ENCODE measurements at places on chromosomes 6 and 20. TPM values are rescaled to one million over a fixed set of nuclear protein-coding genes. Genes with fewer than 3 reads are reported as not detected.
A peak's percentile ranks its signal among the peaks of the same experiment; 100 is the strongest.

GRCh38 chr6:70680396-70680795, 12.7 kb downstream of the SMAP1 start:
- no peaks in the 10 kb centered on the region for H3K27me3 ChIP-seq
- peaks cover 17% of the 10 kb centered on the region for H3K36me3 ChIP-seq
- no peak for DNase-seq
- H3K4me3 ChIP-seq = no peak overlapping the region
- H3K4me1 ChIP-seq = peaks cover 22% of the 10 kb centered on the region
- H3K27ac ChIP-seq = no peak overlapping the region

DNA sequence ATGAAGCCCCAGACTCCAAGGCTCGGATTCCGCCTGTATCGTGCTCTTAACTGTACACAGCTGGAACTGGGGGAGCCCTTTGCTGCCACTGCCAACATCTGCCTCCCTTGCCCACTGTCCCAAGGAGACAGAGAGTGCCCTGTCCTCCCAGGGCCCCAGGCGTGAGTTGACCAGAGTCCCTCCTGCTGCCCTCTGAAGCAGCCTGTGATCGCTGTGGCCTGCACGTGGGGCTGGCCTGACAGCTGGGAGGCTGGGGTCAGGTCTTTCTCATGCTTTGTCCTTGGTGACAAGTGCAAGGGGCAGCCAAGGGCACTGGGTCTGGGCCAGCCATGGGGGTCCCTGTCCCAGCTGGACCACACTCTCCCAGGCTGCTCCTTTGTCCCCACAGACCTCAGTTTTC, 44.3 kb downstream of the KIAA1755 start:
- H3K4me3 ChIP-seq = no peak overlapping the region
- no peaks in the 10 kb centered on the region for H3K27me3 ChIP-seq
- peaks cover 3% of the 10 kb centered on the region for H3K4me1 ChIP-seq
- no peaks in the 10 kb centered on the region for H3K36me3 ChIP-seq
- no peak overlapping the region for H3K27ac ChIP-seq
- no peak for DNase-seq

GRCh38 chr6:163984124-163984936, 569.8 kb downstream of the QKI start:
- peaks cover 6% of the 10 kb centered on the region for H3K4me1 ChIP-seq
- no peak overlapping the region for H3K27ac ChIP-seq
- no peak overlapping the region for H3K4me3 ChIP-seq
- H3K36me3 ChIP-seq = no peaks in the 10 kb centered on the region
- DNase-seq = no peak

DNA sequence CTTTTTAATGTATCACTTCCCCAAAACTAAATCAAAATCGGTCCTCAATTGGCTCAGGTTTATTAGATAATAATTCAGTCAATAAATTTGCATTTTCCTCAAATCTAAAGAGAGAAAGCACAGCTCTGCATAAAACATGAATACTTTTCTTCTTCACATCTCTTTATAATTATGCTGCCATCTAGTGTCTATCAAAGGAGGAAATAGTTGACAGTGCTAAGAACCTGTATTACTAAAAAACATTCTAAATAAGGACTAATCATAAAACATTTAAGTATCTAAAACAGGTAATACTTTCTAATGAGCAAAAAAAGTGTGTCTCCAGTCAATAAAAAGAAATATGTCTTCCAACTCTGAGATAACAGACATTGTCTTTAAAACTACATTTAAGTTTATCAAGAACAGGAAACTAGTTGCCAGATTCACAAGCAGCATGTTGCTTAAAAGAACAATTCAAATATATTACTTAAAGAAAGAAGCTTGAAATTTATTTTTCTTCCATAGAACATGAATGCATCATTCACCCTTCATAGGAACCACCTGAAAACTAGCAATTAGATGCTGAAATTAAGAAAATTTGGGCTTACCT, 56.5 kb upstream of the DST start:
- peaks cover 3% of the 10 kb centered on the region for H3K27me3 ChIP-seq
- H3K27ac ChIP-seq = no peak overlapping the region
- H3K4me3 ChIP-seq = no peak overlapping the region
- H3K4me1 ChIP-seq = no peaks in the 10 kb centered on the region
- no peak for DNase-seq

- H3K36me3 ChIP-seq = peaks cover 47% of the 10 kb centered on the region
- peaks cover 44% of the 10 kb centered on the region for H3K4me1 ChIP-seq
- H3K27ac ChIP-seq = peak overlapping the region; percentile 61
Measured at GRCh38 chr6:42571611-42572342, 7.9 kb downstream of the UBR2 start.

DNA sequence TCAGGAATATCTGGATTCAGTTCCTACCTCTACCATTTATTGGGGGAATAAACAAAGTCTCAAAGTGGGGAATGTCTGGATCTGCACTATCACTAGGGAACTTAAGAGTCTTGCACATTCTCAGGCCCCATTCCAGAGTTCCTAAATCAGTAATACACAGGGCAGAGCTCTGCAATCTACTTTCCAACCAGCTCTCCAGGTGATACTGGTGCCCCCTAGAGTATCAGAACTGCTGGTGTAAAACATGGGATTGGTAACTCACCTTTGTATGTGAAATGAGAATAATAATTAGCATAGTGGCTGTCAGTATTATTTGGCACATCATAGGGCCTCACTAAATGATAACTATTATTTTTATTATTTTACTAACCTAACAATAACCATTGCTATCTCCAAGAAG, 278.8 kb upstream of the IMPG1 start:
- no peaks in the 10 kb centered on the region for H3K27me3 ChIP-seq
- H3K4me3 ChIP-seq = no peak overlapping the region
- no peaks in the 10 kb centered on the region for H3K36me3 ChIP-seq
- H3K4me1 ChIP-seq = no peaks in the 10 kb centered on the region

Gene DEFB124
- total RNA-seq = not detected

Gene CYP24A1
- not detected for total RNA-seq

GRCh38 chr6:22062807-22063408, 233.9 kb downstream of the PRL start:
- H3K4me3 ChIP-seq = peak overlapping the region; percentile 67
- peaks cover 29% of the 10 kb centered on the region for H3K4me1 ChIP-seq
- H3K27ac ChIP-seq = peak overlapping the region; percentile 88
- no peaks in the 10 kb centered on the region for H3K27me3 ChIP-seq
- H3K36me3 ChIP-seq = peaks cover 4% of the 10 kb centered on the region
- peak; percentile 75 for DNase-seq

Gene RHAG
- not detected for total RNA-seq

DNA sequence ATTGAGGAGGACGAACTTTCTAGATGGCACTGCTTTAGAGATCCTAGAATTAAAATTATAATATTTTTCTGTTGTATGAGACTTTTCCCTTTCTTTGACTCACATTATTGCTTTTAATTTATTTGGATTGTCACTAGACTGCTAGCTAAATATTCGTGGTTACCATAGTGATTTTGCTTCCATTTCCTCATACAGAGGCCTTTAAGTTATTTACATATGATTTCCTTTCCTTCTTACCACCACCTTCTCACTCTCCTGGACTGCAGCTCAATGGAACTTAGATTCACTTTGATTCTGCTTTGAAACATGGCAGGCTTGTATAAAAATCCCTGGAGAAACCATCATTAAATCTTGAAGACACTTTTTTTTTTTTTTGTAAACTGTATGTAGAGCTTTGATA, 222.9 kb downstream of the LAMA2 start:
- H3K36me3 ChIP-seq = no peaks in the 10 kb centered on the region
- peaks cover 2% of the 10 kb centered on the region for H3K27me3 ChIP-seq
- no peaks in the 10 kb centered on the region for H3K4me1 ChIP-seq
- H3K4me3 ChIP-seq = no peak overlapping the region
- H3K27ac ChIP-seq = no peak overlapping the region

GRCh38 chr6:110430236-110430635, 14.9 kb upstream of the DDO start:
- peaks cover 6% of the 10 kb centered on the region for H3K27me3 ChIP-seq
- H3K36me3 ChIP-seq = no peaks in the 10 kb centered on the region
- no peak overlapping the region for H3K27ac ChIP-seq
- H3K4me1 ChIP-seq = no peaks in the 10 kb centered on the region

DNA sequence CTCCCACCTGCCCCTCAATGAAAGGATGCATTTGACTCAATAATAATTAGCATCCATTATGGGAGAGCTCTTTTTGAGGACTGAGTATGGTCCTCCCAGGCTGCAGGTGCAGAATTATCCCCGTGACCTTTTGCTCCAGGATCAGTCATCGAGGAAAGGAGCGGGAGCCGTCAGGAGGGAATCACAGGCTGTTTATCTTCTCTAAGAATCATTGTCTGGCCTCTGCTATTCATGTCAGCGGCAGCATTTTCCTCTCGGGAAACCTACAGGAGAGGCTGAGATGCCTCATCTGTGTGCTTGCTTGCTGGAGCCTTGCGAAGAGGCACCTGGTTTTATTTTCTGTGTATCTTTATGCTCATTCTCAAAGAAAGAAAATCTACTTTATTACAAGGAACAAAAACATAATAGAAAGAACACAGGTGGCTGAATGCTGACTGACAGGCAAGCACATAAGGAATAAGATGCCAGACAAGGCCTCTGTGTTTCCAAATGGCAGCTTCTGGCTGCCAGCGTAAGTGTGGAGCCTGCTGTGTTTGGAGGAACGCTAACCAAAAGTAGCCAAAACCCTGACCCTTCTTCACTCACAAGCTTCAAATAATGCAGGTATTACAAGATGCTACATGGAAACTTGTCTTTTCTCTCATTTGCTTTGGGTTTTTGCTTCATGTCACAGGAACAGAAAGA, 539.1 kb upstream of the MARCKS start:
- H3K36me3 ChIP-seq = no peaks in the 10 kb centered on the region
- H3K4me3 ChIP-seq = no peak overlapping the region
- no peaks in the 10 kb centered on the region for H3K4me1 ChIP-seq
- no peaks in the 10 kb centered on the region for H3K27me3 ChIP-seq
- no peak overlapping the region for H3K27ac ChIP-seq
- DNase-seq = no peak

Gene SIGLEC1
- total RNA-seq = not detected

GRCh38 chr20:63224412-63225081, 8.6 kb upstream of the YTHDF1 start:
- no peak overlapping the region for H3K27ac ChIP-seq
- no peak for DNase-seq
- H3K36me3 ChIP-seq = no peaks in the 10 kb centered on the region
- peaks cover 11% of the 10 kb centered on the region for H3K27me3 ChIP-seq

DNA sequence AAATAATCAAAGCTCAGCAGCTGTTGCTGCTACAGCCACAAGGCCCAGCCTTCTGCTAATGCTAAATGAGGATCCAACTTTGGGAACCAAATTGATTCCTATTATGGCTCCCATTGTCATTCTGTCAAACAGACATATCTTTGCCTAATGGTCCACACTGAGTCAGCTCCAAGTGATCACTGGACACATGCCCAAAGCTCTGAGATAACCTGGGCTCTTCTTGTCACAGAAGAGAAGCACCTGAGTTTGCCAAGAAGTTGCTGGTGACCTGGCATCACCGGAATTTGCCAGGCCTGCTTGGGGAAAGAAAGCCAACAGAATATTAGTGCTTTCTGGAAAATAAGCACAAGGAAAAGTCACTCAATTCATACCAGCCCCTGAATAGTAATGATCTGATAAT, 5.8 kb downstream of the TNFRSF21 start:
- no peak overlapping the region for H3K27ac ChIP-seq
- peaks cover 36% of the 10 kb centered on the region for H3K27me3 ChIP-seq
- no peak overlapping the region for H3K4me3 ChIP-seq
- no peak for DNase-seq
- H3K4me1 ChIP-seq = peaks cover 4% of the 10 kb centered on the region

DNA sequence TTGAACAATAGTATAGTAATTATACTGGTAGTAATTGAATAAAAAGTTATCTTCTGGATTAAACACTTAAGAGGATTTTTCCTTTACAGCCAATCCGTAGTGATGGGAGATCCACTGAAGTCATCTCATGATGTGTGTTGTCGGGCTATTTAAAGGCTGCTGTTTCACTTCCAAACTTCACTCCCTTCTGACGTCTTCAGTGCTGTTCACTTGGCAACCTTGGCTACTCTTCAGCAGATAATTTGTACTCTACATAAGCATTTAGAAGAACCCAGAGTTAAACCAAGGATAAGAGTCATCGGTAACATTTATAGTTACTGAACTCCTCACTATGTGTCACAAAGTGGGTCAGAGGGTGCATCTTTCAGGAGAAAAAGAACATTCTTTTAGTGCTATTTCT, 179.1 kb upstream of the EYA4 start:
- no peak overlapping the region for H3K4me3 ChIP-seq
- H3K27me3 ChIP-seq = peaks cover 3% of the 10 kb centered on the region
- DNase-seq = no peak
- no peaks in the 10 kb centered on the region for H3K4me1 ChIP-seq
- no peak overlapping the region for H3K27ac ChIP-seq
- no peaks in the 10 kb centered on the region for H3K36me3 ChIP-seq

Gene TCF15
- total RNA-seq = not detected

- DNase-seq = no peak
- no peaks in the 10 kb centered on the region for H3K27me3 ChIP-seq
- no peaks in the 10 kb centered on the region for H3K4me1 ChIP-seq
- no peaks in the 10 kb centered on the region for H3K36me3 ChIP-seq
Measured at GRCh38 chr20:56205346-56205745, 43.2 kb upstream of the MC3R start.

DNA sequence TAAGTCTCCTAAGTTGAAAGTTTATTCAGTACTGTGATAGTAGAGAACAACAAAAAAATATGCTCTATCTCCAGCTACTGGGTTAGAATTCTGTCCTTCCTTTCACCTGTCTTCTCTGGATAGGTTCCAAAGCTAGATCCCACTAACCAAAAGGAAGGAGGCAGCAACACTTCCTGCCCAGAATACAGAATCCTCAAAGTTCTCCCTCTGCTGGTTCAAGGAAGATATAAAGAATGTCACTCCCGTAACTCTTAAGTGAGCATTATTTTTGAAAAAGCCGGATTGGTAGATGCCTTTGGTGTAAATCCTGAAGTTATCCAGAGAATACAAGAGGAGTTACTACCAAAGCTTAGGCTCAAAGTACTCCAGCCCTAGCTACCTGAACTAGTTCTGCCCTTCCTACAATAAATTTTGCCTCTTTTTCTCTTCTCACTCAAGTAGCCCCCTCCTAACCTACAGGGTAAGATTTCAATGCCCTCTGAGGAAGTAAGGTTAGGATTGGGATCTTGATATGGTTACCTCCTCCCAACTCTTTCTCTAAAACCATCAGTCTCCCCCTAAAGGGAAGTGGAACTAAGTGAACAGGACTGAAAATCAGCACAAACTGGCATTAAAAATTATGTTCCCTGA, 26.0 kb upstream of the CRIP3 start:
- peaks cover 7% of the 10 kb centered on the region for H3K27me3 ChIP-seq
- H3K36me3 ChIP-seq = peaks cover 3% of the 10 kb centered on the region
- H3K4me3 ChIP-seq = no peak overlapping the region
- H3K4me1 ChIP-seq = peaks cover 15% of the 10 kb centered on the region

DNA sequence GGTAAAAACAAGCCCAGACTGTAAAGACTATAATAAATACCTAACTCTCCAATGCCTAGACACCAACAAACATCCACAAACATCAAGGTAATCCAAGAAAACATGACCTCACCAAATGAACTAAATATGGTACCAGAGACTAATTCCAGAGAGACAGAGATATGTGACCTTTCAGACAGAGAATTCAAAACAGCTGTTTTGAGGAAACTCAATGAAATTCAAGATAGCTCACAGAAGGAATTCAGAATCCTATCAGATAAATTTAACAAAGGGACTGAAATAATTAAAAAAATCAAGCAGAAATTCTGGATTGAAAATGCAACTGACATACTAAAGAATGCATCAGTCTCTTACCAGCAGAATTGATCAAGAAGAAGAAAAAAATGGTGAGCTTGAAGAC, 26.6 kb downstream of the NCOA6 start:
- no peak overlapping the region for H3K27ac ChIP-seq
- peaks cover 4% of the 10 kb centered on the region for H3K4me1 ChIP-seq
- no peak overlapping the region for H3K4me3 ChIP-seq

Gene TNFRSF6B
- not detected for total RNA-seq
